ENCODE measurements at places on chromosomes 3 and 15.

GRCh38 chr3:127518456-127519081, 72.0 kb downstream of the TPRA1 start:
- DNase-seq, result no peak

DNA sequence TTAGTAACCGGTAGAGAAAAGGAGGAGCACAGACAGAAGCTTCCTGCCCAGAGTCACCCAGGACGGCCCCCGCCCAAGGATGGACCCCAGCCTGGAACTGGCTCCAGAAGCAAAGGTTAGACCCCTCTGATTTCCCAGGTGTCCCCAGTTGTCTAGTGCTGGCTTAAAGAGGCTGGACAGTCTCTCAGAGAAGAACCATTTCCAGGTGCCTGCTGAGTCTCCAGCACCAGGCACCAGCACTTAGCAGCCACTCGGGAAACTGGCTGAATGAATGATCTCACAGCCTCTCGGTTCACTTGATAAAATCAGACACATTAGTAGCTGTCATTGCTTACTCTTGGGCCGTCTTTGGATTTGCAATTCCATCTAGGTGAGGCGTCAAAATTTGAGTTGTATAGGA, 139.7 kb upstream of the HES1 start:
- DNase-seq, result no peak

DNA sequence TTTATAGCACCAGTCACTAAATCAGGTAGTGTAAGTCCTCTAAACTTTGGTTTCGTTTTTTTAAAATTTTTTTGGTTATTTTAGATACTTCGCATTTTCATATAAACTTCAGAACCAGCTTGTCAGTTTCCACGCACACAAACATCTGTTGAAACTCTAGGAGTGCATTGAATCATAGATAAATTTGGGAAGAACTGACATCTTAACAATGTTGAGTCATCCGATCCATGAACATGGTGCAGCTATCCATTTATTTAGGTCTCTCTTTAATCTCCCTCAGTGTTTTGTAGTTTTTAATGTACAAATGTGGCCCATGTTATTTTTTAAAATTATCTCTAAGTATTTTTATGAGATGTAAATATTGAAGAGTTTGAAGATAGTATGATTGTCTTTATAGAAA, 17.7 kb downstream of the TICRR start:
- no peak for DNase-seq

DNA sequence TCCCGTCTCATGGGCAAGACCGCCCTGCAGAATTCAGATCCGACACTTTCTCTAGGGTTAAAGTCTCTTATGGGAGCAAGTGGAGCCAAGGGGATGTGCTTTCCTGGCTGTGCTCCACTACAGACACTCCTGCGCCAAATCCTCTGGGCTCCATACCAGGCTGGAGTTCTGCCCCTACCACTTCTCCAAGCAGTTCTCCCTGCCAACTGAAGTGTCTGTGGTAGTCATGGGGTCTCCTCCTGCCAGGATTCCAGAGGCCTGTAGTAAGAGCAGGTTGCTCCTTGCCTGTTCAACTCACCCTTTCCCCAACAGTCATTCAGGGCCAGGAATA, 403.2 kb downstream of the GRM7 start:
- DNase-seq, result no peak

DNA sequence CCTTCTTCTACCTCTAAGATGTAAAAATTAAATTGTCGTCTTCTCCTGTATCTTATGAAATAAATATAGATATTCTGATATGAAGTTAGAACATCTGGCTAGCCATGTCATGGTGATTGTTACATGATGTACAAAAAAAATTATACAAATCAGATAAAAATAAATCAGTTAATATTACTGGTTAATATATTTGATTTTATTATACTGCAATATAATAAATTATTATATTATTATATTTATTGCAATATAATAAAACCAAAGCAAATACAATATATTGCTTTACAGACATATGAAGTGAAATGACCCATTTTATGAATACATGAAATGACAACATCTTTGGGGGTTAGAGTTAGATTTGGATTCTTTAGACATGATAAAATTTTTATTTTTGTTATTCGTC, 72.3 kb upstream of the NAALADL2 start:
- no peak for DNase-seq

DNA sequence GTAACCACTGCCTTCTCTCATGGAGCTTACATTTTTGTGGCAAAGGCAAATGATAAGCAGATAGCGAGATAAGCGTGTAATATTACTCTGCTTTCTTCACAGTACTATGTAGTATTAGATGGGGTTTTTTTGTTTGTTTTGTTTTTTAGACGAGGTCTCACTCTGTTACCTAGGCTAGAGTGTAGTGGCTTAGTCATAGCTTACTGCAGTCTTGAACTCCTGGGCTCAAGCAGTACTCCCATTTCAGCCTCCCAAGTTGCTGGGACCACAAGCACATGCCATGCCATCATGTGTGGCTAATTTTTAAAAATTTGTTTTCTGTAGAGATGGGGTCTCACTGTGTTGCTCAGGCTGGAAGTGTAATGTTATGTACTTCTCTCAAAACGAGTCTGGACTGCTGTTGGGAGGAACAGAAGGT, 22.9 kb downstream of the MBNL1 start:
- DNase-seq, result no peak

DNA sequence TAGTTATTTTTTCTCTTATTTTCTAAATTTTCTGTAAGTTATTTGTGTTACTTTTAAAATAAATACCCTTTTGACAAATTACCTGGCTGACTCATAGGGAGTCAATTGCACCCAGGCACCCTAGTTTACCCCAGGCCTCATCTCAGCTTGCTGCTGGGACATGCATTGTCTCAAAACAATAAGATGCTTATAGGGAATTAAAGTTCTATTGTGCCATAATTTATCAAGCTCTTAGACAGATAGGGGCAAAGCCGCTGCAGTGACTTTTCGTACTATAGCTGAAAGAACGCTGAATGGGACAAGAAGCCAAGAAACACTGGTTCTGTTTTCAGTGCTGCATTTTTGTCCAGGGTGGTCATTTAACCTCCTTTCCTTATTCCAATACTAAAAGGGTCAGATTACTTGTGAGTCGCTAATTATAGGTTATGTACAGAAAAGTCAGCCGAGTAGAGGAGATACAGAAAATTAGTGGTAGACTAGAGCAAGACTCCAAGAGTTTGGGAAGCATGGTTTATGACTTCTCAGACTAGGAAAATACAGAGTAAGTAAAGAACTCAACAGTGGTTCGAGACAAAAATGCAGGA, 50.3 kb downstream of the EXD1 start:
- no peak for DNase-seq

- no peak for DNase-seq
These were observed 3.1 kb upstream of the CFAP20DC start for GRCh38 chr3:59052803-59053411.

DNA sequence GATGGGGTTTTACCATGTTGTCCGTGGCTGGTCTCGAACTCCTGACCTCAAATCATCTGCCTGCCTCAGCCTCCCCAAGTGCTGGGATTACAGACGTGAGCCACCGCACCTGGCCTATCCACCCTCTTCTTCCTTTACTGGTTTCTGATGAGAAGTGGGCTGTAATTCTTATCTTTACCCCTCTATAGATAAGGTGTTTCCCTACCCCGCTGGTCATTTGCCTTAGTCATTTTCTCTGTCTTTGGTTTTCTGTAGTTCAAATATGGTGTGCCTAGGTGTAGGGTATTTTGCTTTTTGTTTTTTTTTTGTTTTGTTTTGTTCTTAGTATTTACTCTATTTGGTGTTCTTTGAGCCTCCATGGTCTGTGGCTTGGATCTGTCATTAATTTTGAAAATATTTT, 41.3 kb downstream of the APBA2 start:
- DNase-seq, result no peak

- DNase-seq, result no peak
These were observed 1.4 kb downstream of the SOX14 start for GRCh38 chr3:137765310-137766033.

DNA sequence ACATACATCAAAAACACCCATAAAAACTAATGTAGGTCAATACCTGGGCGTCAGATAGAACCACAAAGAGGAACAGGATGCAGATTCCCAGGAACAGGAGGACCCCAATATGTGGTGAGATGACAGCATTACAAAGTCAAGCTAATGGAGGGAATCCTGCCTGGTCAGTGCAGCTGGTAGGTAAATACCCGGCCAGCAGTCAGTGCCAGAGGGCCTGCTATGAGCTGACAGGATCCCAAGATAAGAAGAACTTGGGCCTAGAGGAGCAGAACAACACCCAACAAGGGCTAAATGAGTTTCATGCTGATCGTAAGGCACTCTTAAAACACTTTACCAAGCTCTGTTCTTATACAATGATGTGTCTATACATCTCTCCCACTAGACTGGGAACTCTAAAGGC, 61.2 kb upstream of the KCNMB2 start:
- DNase-seq, result no peak

DNA sequence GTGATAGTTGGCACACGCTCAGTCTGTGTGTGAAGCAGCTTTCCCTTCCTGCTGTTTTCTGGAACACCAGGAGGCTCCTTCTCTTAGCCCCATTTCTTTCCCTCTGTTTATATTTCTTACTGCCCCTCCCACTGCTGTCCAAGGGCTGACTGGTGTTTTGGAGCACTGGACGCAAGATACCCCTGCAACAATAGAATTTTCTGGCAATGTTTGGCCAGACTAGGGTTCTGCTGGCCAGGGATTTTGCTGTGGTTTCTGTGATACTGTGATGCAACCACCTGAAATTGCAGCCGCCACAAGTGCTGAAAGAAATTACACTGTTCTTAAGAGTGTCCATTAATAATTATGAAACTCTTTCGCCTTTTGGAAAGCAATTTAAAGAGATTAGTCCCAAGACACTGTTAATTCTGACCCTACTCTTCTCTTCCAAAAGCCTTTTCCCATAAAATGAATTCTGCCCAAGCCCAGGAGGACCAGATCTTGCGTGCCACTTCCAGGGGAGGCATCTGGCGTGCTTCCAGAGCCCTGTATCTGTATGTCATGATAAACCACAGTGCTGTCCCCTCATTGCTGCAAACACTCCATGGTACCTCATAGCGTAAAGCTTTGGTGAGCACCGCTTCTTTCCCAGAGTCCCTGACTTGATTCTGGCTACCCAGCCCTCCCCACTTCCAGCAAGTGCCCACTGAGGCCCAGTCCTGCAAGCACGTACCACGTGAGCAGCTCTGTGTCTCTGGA, 159.4 kb upstream of the CHRM5 start:
- no peak for DNase-seq

DNA sequence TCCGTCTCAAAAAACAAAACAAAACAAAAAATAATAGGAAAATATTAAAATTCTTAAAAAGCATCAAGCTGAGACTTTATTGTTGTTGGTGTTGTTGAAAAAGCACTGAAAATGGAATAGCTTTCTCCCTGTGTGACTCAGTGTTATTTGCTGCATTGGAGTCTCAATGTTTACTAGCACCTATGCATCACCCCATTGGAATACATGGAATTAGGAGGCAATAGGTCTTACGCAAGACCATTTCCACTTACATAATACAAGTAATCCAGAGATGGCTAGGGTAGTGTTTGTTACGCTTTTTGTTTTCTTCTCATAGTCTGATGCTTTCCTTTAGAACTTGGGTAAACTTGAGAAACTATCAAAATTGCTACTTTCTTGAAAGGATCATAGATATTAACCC, 15.2 kb downstream of the GXYLT2 start:
- no peak for DNase-seq

- no peak for DNase-seq
These were observed 2.5 kb upstream of the KIF7 start for GRCh38 chr15:89657686-89658200.

- no peak for DNase-seq
These were observed 518.0 kb upstream of the PPP2R3A start for GRCh38 chr3:135447483-135447882.

DNA sequence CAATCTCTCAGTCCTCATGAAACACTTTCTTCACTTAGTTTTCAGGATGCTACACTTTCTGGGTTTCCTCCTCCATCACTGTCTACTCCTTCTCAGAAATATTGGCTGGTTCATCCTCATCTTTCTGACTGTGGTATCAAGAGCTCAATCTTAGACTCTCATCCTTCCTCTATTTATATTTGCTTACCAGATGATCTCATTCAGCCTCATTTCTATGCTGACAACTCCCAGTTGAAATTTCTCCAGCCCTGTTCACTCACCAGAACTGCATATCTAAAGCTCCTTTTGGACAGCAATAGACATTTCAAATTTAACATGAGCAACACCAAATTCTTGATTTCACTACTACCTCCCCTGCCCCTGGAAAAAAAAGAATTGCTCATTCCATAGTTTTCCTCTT, 48.0 kb upstream of the FBN1 start:
- DNase-seq, result no peak

DNA sequence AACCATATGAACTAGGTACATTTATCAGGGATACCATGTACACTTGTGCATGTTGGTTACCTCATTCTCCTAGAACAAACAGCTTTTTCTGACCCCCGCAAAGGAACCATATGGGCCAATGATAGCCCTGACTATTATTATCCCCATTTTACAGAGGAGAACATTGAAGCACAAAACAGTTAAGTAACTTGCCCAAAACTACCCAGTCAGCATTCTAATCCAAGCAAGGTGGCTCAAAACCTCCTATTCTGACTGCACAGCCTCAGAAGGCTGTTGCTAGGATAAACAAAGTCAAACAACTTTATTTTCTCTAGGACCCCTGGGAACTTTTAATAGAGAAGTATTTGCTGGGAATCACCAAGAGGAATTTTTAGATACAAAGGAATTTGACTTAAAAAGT, 36.7 kb downstream of the CFAP44 start:
- DNase-seq, result no peak

DNA sequence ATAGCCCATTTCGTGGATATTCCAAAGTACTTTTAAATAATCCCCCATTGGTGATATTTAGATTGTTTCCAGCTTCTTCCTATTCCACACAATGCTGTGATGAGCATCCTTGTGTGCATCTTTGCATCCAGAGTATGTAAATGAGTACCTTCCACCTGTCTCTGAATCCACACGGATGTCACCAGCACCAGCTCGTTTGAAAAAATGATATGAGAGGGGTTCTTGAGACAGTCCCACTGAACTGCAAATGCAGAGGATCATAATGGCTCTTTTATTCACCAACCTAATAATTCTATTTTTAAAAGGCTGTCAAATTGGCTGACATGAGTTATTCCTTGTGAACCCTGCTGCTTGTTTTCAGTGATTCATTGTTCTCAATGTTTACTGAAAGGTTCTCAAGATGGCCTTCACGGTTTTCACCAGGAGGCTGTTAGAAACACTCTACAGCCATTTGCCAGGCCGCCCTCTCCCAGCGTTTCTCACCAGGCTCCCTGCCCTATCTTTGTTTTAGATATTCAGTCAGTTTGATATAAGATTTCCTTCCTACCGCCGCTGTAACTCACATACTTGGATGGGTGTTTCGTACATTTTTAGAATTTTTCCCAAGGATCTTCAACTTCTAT, 96.7 kb upstream of the PTPRG start:
- no peak for DNase-seq

DNA sequence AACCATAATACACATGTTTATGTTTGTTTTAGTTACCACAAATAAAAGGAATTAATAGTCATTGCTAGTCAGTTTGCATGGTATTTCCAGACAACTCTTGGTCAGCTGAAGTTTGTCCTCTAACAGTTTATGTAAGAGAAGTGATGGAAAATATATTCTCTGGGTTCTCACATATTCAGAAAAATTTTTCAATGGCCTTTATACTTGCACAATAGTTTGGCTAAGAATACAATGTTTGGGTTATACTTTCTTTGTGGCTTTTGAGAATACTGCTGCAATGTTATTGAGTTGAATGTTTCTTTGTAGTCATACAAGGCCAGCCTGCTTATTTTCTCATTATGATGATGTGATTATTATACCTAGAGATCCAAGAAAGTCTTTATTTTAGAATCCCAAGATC, 133.9 kb downstream of the RAP2B start:
- DNase-seq, result no peak
